ENCODE measurements at places on chromosomes 6 and 20.

DNA sequence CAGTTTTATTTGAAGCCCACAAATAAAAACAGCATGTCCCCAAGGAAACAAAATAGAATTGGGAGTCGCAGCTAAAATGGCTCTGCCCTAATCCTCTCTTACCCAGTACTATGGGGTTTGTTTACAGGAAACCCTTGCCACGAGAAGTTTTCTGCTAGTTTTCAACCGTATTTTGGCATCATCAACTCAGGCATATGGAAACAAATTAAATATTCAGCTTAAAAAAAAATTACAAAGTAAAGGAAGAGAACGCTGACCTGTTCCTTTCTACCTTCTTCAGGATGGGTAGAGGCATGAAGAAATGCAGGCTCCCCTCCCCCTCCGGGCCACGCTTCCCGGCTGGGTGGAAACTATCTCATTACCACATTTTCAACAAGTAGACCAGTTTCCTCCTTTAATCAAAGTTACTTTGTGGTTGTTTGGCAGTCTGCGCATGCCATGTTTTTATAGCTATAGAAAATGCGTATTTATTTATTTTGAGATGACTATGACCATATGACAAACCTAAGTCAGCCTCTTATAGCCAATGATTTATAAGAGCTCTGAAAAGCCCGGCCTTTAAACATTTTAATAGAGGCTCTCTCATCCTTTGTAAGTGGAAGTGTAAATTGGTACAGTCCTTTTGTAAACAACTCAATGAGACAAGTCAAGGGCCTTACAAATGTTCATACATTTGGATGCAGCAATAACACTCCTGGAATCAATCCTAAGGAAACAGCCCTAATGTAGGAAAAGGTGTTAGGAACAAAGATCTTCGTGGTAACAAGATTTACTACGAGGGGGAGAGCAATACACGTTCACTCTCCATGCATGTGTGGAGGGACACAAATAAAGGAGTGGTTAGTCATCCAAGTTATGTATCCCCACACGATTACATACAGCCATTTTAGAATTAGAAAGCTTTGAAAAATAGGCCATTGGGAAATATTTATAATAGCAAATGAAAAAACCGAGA is 16.1 kb upstream of the ZNF217 start:
- no peak for DNase-seq

DNA sequence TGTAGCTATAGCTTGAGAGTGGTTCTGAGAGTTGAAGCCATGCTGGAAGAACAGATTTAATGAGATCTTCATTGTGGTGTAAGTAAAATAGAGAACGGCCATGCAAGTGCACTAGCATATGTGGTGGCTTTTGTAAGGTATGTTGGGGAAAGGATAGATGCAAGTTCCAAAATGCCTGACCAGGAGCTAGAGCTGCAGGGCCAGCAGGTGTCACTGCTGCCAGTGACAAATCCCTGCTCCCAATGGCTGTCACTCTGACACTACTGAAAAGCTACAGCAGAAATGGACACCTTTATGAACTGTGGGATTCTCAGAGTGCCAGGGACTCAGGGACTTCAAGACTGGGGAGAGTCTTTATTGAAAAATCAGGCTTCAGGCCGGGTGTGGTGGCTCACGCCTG is 23.1 kb upstream of the VIP start:
- DNase-seq, result no peak

- DNase-seq, result no peak
Measured at GRCh38 chr6:109165392-109165974, 70.2 kb downstream of the CEP57L1 start.

GRCh38 chr6:158142789-158143188 is 25.3 kb downstream of the SERAC1 start:
- DNase-seq, result no peak

DNA sequence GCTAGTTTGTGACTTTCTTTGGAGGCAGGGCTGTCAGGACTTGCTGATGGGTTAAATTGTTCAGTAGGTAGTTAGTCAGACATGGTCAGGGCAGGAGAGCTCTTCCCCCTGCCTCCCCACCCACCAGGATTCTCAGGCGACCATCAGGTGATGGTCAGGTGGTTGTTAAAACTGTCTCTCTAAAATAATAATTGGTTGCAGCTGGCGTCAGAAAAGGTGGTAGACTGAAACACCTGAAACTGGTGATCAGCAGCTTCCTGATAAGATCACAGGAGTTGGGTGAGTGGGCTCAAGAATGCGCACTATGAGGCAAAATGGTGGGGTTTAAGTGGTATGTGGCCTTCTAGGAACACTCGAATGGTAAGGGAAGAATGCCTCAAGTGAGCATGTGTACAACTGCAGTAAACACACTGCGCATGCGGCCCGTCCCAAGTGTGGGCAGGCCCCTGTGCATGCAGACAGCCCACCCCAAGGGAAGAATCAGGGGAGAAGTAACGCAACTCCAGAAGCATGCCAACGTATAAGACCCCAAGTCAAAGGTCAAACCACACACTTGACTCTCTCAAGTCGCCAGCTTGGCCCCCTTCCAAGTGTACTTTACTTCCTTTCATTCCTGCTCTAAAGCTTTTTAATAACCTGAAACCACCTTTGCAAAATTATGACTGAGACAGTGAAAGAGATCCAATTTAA is 7.9 kb upstream of the BLCAP start:
- DNase-seq, result no peak

DNA sequence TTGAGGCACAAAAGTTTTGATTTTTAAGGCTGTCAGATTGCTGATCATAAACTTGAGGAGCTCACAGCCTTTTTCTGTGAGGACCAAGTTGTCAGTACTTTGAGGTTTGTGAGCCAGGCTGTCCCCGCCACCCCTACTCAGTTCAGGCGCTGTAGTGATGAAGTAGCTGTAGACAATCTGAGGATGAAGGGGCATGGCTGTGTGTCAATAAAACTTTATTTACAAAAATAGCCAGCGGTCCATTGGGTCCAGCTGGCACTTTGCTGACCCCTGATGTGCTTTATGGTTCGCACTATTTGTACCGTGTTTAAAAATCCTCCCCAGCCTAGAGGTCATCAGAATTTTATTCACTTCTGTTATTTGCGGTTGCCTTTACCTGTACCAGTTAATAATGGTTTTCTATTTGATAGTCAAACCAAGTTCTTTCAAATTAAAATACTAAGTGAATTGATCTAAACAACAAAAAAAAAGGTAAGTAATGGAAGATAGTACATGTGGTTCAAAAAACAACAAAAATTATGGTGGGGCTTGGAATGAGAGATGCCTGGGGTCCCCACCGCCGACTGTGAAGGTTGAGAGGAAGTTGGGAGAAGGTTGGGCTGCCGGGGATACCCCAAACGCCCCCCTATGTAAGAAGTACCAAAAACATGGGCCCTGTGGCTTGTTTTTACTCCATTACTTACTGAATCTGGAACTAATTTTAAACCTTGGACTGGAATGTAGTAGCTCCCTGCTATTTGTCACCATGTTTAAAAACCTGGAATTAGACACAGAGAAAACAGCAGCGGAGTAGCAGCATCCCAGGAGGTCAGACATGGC is 123.6 kb downstream of the SYCP2 start:
- no peak for DNase-seq

DNA sequence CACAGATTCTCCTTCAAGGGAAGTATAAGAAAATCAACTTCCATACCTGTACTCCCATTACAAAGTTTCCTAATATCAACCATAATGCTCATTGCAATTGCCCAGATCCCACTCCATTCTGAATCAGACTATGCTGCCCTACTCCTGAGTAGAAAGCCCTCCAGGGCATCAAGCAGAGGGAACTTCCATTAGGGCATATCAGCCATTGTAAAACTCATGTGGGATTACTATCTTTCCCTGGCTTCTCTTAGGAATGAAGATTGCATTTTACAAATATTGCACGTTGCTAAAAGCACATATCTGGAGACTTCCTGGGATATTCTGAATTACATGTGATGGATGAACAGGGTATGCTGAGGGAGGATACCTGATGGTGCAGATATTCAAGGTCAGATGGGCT is 263.2 kb downstream of the FOXA2 start:
- no peak for DNase-seq

DNA sequence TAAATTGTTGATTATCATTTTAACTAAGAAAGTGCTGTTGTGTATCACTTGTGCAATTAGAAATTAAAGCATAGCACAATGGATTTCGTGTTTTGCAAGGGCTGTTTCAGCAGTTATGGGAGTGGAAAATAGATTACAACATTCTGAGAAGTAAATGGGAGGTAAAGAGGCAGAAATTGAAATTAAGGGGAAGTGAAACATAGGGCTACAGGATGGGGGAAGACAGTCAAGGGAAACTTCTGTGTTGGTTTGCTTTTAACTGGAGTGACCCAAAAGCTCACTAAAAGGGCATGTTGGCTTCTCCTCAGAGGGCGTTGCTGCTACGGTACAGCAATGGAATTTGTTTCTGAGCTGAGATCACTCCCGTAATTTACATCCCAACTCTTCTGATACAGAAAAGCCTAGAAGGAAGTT is 147.5 kb downstream of the BCAS1 start:
- no peak for DNase-seq

DNA sequence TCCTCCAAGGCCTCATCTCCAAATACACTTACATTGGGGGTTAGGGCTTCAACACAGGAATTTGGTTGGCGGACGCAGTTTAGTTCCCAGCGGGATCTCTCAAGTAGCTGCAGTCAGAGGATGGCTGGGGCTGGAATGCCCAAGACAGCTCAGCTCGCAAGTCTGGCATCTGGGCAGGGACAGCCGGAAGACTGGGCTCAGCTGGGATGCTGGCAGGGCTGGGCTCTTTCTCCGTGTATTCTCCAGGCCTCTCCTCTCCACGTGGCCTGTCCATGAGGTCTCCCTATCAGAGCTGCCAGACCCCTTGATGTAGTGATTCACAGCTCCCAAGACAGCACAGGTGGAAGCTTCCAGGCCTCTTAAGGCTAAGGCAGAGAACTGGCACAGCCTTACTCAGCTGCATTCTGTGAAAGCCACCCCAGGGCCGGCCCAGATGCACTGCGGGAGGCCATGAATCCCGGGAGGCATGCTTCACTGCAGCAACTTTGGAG is 5.0 kb downstream of the FGD2 start:
- DNase-seq, result no peak

GRCh38 chr6:27889628-27890444 is 22.4 kb downstream of the OR2B2 start:
- no peak for DNase-seq

- DNase-seq, result no peak
Measured at GRCh38 chr6:49555951-49556350, 5.5 kb downstream of the C6orf141 start.

GRCh38 chr6:141211845-141212244 is 920.9 kb upstream of the GJE1 start:
- DNase-seq, result no peak

GRCh38 chr6:13827032-13827431 is 12.7 kb upstream of the MCUR1 start:
- no peak for DNase-seq

GRCh38 chr6:72863131-72863530 is 241.3 kb downstream of the KCNQ5 start:
- DNase-seq, result no peak

DNA sequence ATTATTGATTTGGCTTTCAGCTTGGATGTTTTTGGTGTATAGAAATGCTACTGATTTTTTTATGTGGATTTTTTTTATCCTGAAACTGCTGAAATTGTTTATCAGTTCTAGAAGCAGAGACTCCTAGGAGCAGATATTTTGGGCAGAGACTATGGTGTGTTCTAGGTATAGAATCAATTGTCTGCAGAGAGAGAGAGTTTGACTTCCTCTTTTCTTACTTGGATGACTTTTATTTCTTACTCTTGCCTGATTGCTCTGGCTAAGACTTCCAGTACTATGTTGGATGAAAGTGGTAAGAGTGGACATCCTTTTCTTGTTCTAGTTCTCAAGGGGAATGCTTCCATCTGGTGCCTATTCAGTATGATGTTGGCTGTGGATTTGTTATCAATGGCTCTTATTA is 370.6 kb downstream of the PHF3 start:
- DNase-seq, result no peak

DNA sequence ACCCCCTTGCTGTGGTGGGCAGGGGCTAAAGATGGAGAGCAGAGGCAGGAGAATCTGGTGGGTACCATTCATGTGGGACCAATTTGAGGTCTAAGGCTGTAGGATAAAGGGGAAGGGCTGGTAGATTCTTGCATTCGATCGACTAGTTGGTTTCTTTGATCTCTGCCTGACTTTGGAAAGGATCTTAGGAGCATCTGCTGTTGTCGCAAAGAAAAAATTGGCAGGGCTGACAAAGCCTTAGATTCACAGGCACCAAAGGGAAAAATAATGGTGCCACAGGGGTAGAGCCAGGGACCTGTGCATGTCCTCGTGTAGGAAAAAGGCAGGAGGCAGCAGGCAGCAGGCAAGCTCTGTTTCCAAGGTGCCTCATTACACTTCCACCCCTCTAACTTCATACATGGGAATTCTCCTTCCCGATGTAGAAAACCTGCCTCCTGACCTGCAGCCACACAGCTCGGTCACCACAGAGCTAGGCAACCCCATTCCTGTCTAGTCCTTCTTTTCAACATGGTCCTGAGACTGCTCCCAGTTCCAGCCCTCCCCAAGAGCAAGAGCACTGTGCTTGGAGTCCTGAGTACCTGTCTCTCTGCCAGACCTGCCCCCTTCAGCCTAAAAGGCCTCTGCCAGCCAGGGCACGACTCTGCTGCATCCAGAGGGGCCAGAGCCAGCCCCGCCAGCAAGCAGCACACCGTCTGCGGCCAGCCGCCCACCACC is 71.9 kb downstream of the FGD2 start:
- no peak for DNase-seq

- DNase-seq, result no peak
Measured at GRCh38 chr20:32796981-32797451, 22.7 kb upstream of the MAPRE1 start.

- peak; percentile 14 for DNase-seq
Measured at GRCh38 chr6:136927292-136927691, 5.2 kb downstream of the SLC35D3 start.

GRCh38 chr6:116218172-116218633 is 35.7 kb downstream of the TSPYL4 start:
- DNase-seq, result no peak

GRCh38 chr6:75282706-75283105 is 1.9 kb downstream of the TMEM30A start:
- DNase-seq, result no peak

DNA sequence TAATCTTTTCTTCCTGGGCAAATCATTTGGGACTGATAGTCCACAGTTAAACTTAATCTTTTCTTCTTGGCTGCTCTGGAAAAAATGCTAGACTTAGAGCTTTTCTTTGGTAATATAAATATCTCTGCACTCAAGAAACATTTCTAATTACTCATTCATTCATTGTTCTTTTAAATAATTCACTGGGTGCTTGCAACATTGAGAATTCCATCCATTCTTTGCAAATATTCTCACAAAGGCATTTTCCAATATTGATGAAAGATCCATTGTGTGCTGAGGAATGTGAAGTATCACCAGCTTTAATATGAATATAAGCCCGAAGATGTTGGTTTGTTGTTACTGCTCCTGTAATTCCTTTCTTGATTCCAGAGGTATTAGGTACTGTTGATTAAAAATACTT is 38.4 kb downstream of the AKAP7 start:
- DNase-seq, result no peak
